Left ventricle myocardium inferior (tissue), 1 donor: ENCODE measurements at places on chromosomes 2 and 18. TPM values are rescaled to one million over a fixed set of nuclear protein-coding genes. Genes with fewer than 3 reads are reported as not detected.

GRCh38 chr2:67877301-67877700 lies 185.5 kb downstream of the C1D start:
- peaks cover 24% of the 10 kb centered on the region for H3K27me3 ChIP-seq
- no peak for DNase-seq
- H3K36me3 ChIP-seq: no peaks in the 10 kb centered on the region
- no peak overlapping the region for H3K4me3 ChIP-seq

The GPAT2 gene
- 5.3 TPM for total RNA-seq

The ZBTB7C gene
- 2.7 TPM for total RNA-seq

The GKN1 gene
- not detected for total RNA-seq

GRCh38 chr2:218218268-218219185 lies 1.5 kb downstream of the ARPC2 start:
- peak overlapping the region; percentile 96 for H3K4me3 ChIP-seq
- no peaks in the 10 kb centered on the region for H3K36me3 ChIP-seq
- no peaks in the 10 kb centered on the region for H3K27me3 ChIP-seq
- peak overlapping the region; percentile 97 for H3K27ac ChIP-seq

DNA sequence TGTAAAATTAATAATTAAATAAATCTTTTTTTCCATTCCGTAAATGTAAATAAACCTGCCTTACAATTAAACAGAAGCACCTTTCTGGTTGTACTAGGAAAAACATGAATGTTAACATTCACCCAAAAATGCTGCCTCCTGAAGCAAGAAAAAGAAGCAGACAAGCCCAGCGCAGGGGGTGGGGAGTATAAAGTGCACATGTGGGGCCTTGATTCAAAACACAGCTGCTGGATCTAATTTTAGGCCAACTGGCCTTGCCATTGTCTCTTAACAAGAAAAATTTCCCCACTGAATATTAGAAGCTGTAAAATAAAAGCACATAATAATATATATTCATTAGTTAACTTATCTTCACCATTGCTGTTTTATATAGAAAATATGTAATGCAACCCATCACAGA lies 28.3 kb downstream of the TCF4 start:
- DNase-seq: peak; percentile 23
- peaks cover 13% of the 10 kb centered on the region for H3K4me1 ChIP-seq
- H3K36me3 ChIP-seq: peaks cover 5% of the 10 kb centered on the region
- no peak overlapping the region for H3K4me3 ChIP-seq

DNA sequence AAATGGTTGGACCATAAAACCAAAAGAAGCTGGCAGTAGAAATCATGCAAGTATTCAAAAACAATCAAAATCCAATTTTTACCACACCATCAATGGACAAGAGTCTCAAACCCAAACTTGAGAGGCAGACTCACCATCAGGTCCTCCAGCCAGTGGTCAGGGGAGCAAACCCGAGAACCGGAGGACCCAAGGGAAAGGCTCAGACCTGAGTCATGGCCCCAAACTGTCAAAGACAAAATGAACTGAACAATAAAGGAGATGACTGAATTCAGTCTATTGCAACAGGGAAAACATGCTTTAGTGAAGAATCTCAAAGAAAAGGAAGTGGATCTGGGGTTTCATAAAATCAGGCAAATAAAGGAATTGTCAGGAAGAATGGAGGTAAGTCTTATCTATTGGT lies 150.7 kb upstream of the MGAT5 start:
- no peaks in the 10 kb centered on the region for H3K4me1 ChIP-seq
- H3K27ac ChIP-seq: no peak overlapping the region
- no peak for DNase-seq
- no peaks in the 10 kb centered on the region for H3K36me3 ChIP-seq
- no peaks in the 10 kb centered on the region for H3K27me3 ChIP-seq

The FAM237A gene
- total RNA-seq: not detected

The GALNT3 gene
- total RNA-seq: 0.08 TPM

DNA sequence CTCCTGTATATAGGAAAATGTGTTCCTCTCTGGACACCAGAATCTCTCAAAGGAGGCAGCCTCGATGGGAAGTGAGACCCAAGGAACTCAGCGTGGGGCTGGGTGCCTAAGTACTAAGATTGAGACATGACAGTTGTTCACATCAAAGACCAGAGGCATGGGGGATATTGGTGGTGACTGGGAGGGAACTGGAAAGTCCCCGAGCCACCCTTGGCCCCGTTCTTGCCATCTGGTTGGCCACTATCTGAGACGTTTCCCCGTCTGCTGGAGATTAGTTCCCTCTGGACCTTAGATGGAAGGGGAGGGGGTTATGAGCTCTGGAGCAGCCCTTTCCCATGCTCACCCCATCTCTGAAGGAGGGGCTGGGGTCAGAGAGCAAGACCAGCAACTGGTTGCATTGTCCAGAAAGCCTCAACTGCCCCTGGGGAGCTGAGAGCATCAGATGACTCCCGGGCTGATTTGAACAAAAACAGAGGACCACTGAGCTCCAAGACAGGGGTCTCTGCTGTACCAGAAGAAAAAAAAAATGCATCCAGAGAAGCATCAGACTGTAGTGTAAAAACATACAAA lies 11.8 kb downstream of the FBLN7 start:
- peak overlapping the region; percentile 66 for H3K27ac ChIP-seq
- H3K27me3 ChIP-seq: no peaks in the 10 kb centered on the region
- no peak for DNase-seq
- peaks cover 8% of the 10 kb centered on the region for H3K4me1 ChIP-seq
- no peak overlapping the region for H3K4me3 ChIP-seq

The TMEM17 gene
- 2.2 TPM for total RNA-seq

GRCh38 chr2:109417701-109418335 lies 195.9 kb downstream of the SEPTIN10 start:
- no peaks in the 10 kb centered on the region for H3K27me3 ChIP-seq
- no peak overlapping the region for H3K4me3 ChIP-seq
- no peak overlapping the region for H3K27ac ChIP-seq
- no peaks in the 10 kb centered on the region for H3K36me3 ChIP-seq
- no peak for DNase-seq
- no peaks in the 10 kb centered on the region for H3K4me1 ChIP-seq
